IPS DF 6.9 (cell line): ENCODE measurements at places on chromosomes 4 and X.

- DNase-seq = no peak
These were observed 207.2 kb downstream of the NLGN4X start for GRCh38 chrX:6021316-6022091.

- DNase-seq = no peak
These were observed 40.8 kb downstream of the HTRA3 start for GRCh38 chr4:8310306-8310705.

DNA sequence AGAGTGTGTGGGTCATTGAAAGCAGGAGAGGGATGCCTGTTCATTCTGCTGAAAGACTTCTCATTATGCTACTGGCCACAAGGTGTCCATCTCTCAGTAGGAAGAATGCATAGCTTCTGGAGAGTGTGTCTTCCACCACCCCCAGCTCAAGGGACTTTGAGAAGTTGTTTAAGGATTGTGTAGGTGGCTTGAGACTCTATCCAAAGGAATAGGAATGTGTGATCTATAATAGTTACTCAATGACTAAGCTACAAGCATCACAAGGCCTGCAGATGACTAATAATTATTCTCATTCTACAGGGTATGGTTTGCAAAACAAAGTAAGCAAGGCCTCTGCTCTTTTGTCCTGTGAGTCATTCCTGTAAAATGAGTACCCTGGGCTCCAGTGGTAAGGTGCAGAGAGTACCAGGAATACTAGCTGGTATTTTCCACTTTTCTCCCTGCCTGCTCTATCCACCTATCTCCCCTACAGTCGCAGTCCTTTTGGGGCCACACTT is 279.8 kb upstream of the BOD1L1 start:
- no peak for DNase-seq

DNA sequence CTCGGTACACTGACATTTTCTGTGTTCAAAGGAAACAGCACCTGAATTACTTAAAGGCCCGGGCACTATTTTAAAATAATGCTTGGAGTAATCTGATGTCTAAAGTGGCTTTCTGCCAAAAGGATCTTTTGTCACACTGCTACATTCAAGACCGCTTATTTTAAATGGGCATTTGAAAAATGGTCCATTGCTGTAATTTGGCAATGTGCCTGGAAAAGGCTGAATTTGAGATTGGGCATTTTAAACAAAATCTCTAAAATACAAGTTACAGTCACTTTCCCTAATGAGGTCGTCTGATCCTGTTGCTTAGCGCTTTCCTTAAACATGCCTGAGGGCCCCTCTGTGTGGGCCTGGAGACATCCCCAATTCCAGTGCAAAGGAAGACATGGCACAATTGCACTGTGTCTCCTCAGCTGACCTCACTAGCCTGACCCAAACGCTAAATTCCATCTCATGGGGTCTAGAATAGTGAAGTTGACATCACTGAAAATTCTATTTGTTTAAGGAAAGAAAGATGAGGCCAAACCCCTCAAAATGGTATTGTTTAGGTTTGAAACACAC is 214.2 kb downstream of the GPC3 start:
- no peak for DNase-seq

GRCh38 chrX:120823556-120823955 is 52.1 kb downstream of the CT47B1 start:
- DNase-seq = no peak

DNA sequence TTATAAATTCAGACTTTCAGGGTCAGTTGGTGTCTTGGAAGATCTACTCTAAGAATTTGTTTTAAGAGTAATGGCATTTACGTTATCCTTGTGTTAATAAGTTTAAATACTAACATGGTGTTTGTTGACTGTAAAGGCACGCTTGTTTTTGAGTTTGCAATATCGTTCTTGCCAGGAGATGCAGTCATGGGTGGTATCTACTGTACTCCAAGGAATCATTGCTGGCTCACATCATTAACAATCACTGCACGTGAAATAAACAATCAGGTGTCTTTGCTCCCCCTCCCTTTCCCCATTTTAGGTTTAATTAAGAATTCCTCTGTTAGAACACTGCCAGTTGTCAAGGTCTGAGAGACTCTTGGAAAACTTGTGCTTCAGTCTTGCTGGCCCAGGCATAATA is 1.6 kb downstream of the HHIP start:
- DNase-seq = no peak

DNA sequence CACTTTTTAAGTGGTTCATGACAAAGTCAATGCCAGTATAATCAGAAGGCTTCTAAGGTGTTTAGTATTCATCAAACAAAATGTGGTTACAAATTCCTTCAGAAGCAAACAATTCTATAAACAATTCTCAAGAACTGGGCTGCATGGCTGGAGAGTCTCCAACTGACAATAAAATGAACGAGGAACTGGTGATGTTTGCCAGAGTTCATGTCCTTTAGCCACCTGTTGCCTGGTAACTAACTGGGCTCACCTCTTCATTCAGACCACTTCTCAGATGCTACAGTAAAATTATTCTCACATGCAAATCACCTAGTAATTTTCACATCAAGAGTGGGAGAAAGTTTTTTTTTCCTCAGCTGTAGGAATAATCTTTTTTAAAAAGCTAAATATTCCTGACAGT is 53.3 kb downstream of the CAMK2D start:
- DNase-seq = no peak

DNA sequence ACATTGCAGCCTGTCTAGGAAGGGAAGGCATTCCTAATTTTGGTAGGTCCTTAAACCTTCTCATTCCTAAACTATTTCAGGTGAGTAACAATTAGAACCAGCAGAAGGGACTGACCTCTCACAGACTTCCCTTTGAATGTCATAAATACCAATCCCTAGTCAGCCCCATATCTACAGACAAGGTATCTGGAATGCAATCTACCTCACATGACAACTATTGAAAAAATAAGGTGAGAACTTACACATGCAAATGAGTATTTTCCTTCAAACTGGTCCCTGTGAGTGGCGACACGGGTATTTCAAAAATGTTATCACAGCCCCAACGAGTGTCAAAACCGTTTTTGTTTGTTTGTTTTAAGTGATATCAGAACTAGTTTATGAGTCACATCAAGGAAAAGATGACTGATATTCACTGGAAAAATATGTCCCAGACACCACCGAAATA is 102.4 kb upstream of the VCX2 start:
- no peak for DNase-seq

DNA sequence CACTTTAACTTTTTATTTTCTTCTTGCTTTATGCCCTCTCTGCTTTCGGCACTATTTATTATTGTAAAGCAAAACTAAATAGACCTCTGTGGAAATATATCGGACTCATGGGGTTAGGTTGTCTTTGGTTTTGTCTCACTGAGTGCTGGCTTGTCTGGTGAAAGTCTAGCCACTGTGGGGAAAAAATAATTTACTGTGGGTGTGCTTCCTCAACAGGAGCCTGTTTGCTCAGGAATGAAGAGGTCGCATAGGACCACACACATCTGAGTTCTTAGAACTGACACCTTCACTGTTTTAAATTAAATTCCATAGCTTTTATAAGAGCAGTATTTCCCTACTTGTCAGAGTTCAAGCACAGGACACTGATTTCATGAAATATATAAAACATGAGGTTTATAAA is 103.0 kb upstream of the BMPR1B start:
- DNase-seq = no peak

DNA sequence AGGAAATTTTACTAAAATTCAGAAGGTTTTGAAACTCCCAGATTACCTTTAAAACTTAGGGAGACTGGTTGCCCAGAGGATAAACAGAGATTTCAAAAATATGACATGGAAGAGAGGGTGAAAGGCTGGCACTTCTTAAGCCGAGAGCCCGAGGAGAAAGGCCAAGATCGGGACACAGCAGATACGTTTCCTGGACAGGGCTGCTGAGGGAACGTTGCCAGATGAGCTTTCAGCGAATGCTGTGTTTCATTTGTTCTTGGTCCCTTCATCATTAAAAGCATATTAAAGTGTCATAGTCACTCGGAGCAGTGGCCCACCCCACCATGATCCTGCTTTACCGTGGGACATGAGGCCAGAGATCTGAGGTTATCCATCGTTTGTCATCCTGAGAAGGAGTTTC is 37.9 kb upstream of the STOX2 start:
- no peak for DNase-seq

DNA sequence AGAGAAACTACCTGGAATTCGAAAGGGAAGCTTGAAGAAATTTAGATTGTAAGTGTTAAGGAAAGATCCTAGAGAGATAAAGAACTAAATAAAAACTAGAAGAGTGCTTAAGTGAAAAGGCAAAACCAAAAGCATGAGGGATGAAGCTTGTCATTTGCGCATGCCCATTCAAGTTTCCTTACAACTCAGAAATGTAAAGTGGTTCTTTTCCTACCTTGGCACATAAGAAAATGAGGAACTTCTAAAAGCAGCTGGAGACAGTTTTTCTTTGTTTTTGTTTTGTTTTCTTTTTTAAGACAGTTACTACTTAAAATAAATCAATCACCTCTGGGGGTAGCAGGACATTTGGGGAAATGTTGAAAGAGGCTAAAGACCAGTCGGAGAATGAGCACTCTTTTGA is 1304.4 kb upstream of the PCDH7 start:
- DNase-seq = no peak

DNA sequence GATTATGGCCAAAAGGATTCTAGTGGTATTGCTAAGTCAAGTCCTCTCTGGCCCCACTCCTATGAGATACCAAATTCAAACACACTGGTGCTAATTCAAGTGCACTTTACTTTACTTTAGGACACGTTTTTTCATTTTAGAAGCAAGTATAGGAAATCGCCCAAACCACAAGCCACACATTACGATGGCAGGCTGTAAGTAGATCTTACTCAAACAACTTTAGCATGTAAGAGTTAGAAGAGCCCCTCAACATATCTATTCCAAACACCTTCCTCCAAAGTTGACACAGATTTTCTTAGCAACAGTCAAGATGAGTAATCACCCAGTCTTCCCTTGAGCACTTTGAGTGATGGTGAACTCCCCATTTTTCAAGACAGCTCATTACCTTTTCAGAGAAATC is 43.6 kb downstream of the DRD5 start:
- DNase-seq = no peak

DNA sequence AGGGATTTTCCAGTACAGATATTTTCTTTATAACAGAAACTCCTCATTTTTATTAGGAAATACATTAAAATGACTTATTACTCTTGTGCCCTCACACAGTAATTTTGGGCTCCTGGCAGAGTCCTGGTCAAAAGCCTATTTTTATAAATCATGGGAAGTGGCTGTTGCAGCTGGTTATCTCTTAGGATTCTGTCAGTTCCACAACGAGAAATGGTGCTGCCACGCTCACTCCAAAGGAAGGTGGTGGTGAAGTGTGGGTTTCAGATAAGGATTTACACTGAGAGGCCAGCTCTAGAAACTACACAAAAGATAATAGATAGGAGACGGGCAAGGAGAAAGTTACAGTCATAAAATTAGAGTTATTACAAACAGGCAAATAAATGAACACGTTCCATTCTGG is 159.2 kb upstream of the FAM241A start:
- no peak for DNase-seq

DNA sequence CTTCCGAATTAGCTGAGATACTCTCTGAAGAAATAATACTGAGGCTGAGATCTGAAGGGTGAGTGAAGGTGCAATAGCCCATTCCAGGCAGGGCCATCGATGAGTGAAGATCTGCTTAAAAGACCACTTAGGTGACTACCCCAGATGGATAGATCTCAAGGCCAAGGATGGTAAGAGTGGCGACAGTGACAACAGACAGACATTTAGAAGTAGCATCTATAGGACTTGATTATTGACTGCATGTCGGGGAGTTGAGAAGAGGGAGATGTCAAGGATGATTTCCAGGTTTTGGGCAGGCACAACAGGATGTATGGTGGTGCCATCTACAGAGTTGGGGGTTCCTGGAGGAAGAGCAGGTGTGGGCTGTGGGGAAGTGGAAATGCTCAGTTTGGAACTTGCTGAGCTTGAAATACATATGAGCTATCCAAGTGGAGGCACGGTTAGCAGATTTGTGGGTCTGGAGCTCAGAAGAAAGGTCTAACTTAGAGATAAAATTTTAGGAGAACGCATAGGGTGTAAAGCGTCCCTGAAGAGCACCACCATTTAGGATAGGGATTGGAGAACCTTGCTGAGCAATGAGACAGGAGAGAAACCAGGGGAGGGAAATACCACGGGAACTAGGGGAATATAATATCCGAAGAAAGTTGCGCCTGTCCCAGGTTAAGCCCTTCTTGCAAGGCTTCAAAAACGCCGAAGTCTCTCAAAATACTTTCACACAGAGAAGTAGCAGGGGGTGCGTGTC is 688 bp downstream of the UFSP2 start:
- no peak for DNase-seq
